Hematopoietic multipotent progenitor cell treated with erythropoietin and hydrocortisone succinate and interleukin-3 and kit ligand, for 6 days (in vitro differentiated cells): ENCODE measurements at places on chromosomes 12 and 14.

GRCh38 chr14:44795725-44796124 lies 166.0 kb downstream of the KLHL28 start:
- DNase-seq, result no peak

DNA sequence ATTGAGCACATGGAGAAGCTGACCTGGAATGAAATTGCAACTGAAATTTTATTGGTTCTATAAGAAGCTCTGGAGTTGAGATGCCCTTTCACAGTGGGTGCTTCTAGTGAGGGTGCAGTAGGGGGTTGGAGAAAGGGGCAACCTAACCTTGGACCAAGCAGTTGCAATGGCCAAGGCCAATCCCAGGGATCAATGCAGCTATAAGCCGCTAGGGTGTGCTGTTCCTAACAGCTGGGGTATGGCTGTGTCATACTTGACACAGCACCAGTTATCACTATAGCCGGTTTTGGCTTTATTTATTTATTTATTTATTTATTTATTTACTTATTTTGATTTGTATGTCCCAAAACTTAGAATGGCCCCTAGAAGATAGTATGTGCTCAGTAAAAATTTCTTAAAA lies 505.9 kb downstream of the FLRT2 start:
- DNase-seq, result peak; percentile 53

- no peak for DNase-seq
Observed at GRCh38 chr12:10540776-10541205, 35.1 kb downstream of the EIF2S3B start.

DNA sequence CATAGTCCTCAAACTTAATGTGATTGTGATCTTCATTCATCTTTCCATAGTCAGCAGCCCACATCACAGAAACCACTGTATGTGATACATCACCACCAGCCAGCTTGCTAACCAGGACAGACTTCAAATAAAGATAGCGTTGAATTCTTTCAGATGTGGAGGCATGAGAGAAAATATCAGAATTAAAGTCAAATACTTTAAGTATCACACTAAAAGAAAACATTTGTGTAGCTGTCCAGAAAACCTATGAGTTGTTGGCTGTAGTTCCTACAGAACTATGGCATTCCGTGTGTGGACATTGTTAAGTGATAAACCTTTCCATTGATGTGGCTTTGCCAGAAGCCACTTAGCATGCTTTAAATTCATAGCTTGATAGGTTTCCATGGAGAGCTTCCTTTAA lies 105.1 kb downstream of the LLPH start:
- no peak for DNase-seq

DNA sequence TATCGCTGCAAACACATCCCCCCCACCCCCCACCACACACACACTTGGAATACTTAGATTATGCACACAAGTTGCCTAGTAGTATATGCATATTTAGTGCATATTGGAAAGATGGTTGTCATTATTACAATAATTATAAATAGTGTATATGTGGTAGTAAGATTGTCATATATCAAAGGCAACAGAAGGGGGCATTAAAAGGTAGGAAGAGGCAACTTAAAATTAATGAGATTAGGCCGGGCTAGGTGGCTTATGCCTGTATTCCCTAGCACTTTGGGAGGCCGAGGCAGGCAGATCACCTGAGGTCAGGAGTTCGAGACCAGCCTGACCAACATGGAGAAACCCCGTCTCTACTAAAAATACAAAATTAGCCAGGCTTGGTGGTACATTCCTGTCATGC lies 52.1 kb downstream of the GSC start:
- DNase-seq, result no peak
